RKO (cell line): ENCODE measurements at places on chromosomes 1 and 21.

DNA sequence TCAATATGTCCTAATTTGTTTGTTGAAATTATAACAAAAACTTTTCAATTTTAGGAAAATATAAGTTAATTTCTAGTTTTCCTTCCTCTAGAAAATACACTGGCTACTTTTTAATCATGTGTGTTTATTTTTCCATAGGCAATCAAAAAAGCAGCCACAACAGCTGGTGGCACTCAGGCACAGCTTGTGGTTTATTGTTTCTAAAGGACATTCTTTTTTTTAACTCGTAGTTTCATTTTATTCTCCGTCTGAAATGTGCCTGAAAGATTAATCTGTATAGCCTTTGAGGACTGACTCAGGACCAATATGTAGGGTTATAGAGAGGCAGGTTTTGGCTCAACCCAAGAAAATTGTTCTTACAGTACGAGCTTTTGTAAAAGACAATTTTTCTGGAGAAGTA is 20.7 kb upstream of the STX12 start:
- DNase-seq = no peak

- DNase-seq = no peak
Measured at GRCh38 chr21:32410916-32411315, 1.6 kb upstream of the EVA1C start.

DNA sequence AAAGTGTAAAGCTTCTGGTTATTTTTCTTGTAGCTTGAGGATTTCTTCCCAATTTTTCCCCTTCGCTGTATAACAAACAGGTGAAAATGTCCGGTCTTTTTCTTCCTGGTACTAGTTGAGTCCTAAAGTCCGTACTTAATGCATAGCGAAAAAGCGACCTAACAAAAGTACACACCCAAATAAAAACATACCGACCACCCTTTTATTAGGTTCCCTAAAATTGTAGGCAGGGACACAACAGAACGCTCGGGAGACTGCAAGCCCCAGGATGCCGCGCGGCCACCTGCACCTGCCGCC is 281 bp upstream of the BTF3L4 start:
- no peak for DNase-seq

- DNase-seq = peak; percentile 58
Measured at GRCh38 chr1:111481387-111482221, 7.8 kb downstream of the C1orf162 start.

DNA sequence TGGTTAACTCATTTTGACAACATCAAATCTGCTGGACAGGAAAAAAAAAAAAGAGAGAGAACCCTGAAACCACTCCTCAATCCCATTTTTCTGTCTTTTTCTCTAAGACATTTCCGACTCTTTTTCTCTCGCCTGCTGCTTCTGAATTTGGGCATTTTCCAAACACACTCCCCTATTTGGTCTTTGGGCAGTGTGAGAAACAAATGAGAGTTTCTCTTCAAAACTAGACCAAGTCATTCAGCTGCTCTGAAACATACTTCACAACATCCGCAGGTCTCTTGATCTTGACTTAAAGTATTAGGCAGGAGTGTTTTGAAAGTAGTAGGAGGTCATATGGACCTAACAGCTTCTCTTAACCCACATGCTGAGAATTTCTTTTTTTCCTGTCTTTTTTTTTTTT is 364.8 kb upstream of the ESRRG start:
- DNase-seq = no peak

GRCh38 chr1:31300193-31300592 is 3.4 kb downstream of the ZCCHC17 start:
- no peak for DNase-seq

DNA sequence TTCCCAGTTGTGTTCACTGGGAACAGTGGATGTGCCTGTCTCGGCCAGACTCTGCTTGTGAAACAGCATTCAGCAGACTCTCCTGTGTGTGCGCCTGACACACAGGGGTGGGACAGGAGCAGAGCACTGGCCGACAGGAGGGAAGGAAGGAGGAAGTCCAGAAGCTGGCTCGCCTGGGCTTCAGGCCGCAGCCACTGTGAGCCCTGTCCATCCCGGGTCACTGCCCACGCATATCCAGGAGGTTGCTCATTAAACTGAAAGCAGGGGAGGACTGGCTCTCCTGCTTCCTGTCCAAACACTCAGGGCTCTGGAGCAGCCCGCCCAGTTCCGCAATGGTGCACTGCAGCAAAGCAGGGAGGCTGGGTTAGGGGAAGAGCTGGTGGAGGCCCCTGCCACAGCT is 218.7 kb upstream of the VAMP3 start:
- no peak for DNase-seq

GRCh38 chr1:208448425-208448824 is 204.2 kb upstream of the PLXNA2 start:
- DNase-seq = no peak

GRCh38 chr1:207072233-207072632 is 16.4 kb upstream of the C4BPB start:
- DNase-seq = no peak

GRCh38 chr21:36654324-36654723 is 44.6 kb upstream of the SIM2 start:
- DNase-seq = no peak

DNA sequence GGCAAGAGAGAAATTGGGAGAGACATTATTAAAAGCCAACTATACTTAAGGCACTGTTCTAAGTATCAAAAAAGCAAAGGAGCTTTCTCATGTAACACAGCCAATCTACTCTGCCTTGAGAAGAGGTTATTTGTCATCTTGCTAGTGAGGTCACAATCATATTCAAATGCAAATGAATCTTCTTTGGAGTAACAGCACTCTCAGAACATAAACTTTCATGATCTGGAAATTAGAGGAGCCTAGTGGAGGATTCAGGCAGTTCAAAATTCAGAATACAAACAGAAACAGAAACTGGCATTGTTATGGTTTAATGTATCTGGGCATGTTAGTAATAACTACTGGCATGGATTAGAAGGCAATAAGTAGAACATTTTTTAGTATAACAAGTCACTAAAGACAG is 57.4 kb downstream of the ARID4B start:
- DNase-seq = peak; percentile 45

- peak; percentile 31 for DNase-seq
Measured at GRCh38 chr1:186735463-186735862, 55.2 kb upstream of the PTGS2 start.

DNA sequence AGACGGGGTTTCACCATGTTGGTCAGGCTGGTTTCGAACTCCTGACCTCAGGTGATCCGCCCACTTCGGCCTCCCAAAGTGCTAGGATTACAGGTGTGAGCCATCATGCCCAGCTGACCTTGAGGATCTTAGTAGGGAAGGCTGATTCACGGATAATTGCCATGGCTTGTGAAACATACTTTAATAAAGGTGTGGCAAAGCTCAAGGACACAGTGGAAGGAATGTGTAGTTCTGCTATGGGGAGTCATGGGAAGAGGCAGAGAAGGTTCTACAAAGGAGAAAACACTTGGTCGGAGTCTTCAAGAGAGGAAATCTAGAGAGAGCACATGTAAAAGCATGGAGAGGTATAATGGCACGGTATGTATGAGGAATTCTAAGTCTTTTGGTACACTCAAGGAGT is 12.7 kb upstream of the PTCH2 start:
- no peak for DNase-seq

DNA sequence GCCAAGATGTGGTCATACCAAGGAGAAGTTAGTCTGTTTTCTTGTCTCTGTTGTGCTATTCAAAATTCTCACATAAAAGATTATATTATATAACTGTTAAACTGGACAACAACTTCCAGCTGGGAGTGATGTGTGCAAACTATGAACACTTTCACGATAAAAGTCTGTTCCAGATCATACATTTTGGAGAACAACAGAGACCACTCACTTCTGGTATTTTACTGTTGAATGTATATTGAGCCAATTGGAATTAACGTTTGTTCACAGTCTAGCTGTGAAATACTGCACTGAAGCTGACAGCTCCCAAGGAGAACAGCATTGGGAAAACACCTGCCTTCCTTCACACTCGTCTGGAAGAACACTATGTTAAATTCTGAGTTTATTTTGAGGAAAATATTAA is 860 bp upstream of the SHCBP1L start:
- DNase-seq = no peak

DNA sequence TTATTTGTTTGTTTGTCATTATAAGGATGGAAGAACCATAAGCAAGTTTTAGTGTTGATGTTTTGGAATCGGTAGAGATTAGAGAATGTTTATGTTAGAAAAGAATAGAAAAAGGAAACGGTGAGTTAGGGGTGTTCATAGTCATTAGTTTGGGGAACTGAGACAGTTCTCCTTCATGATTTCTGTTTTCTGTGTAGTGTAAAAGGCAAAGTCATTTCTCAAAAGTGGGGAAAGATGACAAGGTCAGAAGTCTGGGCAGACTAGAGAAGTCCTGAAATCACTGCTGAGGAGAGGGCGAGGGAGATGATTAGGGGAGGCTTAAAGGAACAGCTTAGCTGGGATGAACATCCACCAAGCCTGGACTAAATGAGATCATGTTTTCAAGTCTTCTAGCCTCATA is 498.9 kb downstream of the TTLL7 start:
- DNase-seq = no peak

DNA sequence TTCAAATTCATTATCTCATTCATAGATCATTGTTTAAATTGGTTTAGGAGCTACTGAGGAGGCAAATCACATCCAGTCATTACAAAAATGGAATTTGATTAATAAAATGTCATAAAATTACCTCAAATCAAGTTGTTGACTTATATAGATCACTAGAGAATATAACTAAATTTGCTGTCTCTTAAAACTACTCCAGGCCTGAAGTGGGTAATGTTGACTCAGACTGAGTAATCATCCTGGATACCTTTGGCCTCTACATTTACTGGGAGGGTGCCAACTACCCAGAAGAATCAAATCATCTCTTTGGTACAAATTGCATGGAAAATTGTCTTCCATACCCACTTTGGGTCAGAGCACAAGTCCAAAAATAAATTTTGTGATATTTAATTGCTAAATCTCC is 191.2 kb upstream of the GREM2 start:
- DNase-seq = peak; percentile 19

GRCh38 chr1:110477041-110477440 is 26.1 kb downstream of the PROK1 start:
- DNase-seq = peak; percentile 91

GRCh38 chr1:156805766-156806511 is 10.7 kb downstream of the SH2D2A start:
- no peak for DNase-seq

- no peak for DNase-seq
Measured at GRCh38 chr1:21879928-21880618, 57.0 kb downstream of the HSPG2 start.

DNA sequence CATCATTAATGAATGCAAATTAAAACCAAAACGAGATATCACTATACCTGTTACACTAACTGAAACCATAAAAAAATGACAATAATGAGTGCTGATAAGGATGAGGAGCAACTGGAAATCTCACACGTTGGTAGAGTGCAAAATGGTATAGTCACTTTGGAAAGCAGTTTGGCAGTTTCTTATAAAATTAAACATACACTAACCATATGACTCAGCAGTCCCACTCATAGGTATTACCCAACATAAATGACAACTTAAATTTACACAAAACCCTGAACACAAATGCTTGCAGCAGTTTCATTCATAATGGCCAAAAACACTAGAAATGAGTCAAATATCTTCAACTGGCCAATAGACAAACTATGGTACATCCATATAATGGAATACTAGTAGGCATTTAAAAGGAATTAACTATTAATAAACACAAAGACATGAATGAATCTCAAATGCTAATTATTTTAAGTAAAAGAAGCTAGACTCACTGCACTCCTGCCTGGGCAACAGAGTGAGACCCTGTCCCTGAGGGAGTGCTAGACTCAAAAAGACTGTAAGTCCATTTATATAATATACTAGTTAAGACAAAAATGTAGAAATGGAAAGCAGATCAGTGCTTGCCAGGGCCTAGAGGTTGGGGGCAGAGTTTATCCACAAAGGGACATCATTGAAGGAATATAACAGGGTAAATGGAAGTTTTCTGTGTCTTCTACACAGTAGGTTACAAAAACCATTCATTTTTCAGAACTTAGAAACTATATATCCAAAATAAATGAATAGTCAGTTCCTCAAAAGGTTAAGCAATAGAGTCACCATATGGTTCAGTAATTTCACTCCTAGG is 77.4 kb downstream of the EIF4G3 start:
- peak; percentile 44 for DNase-seq

DNA sequence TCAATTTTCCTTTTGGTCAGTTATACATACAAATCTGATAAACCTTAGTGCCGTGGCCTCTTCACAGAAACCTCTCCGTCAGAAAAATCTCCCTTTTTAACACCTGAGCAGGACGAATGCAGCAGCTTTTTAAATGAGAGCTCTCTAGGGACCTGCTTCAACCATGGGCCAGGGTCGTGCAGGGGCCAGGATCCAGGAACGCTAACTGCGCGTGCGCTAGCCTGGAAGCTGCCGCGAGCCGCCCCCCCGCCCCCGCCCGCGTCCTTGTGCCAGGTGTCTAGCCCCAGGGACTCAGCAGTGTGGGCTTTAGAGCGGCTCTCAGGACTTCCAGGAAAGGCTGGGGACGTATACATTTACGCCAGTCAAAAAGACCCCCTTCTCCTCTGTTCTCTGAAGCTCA is 136.8 kb upstream of the FMN2 start:
- DNase-seq = no peak

DNA sequence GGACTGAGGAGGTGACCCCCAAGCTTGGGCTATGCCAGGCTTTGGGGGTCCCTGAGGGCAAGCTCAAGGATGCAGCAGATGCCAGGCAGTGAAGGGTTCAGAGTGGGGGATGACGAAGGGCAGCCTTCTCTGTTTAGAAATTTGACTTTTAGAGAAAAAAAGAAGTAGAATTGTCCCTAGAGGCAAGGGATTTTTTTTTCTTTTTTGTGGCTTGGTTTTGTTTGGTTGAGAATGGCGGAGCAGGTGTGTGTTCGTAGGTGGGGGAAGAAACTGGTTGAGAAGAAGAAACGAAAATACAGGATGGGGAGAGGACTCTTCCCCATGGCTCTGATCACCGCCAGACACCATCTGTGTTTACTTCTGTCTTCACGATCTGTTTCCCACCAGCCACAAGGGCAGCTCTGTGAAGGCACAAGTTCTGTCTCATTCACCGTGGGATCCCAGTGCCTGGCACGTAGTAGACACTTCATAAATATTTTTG is 8.2 kb downstream of the PLA2G5 start:
- DNase-seq = no peak

DNA sequence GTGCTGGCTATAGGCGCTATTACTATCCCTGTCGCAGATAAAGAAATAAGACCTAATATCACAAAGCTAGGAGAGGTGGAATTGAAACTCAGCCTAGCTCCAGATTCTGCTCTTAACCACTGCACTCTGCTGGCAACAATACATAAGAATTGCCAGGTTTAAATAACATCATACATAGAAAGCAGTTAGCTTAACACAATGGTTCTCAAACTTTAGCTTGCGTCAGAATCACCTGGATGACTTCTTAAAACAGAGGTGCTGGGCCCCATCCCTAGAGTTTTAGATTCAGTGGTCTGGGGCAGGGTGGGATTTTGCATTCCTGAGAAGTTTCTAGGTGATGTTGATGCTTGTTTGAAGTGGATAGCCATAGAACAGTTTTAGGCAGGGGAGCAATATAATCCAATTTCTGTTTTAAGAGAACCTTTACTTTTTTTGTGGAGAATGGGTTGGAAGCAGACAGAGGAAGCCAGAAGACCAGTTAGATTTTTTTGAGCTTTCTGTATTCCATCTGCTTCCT is 1.1 kb upstream of the POMGNT1 start:
- peak; percentile 25 for DNase-seq

GRCh38 chr1:83625646-83626045 is 373.3 kb downstream of the TTLL7 start:
- no peak for DNase-seq

- no peak for DNase-seq
Measured at GRCh38 chr1:32592943-32593342, 53.7 kb downstream of the ZBTB8A start.
